ENCODE measurements at places on chromosomes 4 and X. TPM values are rescaled to one million over a fixed set of nuclear protein-coding genes. Genes with fewer than 3 reads are reported as not detected.

DNA sequence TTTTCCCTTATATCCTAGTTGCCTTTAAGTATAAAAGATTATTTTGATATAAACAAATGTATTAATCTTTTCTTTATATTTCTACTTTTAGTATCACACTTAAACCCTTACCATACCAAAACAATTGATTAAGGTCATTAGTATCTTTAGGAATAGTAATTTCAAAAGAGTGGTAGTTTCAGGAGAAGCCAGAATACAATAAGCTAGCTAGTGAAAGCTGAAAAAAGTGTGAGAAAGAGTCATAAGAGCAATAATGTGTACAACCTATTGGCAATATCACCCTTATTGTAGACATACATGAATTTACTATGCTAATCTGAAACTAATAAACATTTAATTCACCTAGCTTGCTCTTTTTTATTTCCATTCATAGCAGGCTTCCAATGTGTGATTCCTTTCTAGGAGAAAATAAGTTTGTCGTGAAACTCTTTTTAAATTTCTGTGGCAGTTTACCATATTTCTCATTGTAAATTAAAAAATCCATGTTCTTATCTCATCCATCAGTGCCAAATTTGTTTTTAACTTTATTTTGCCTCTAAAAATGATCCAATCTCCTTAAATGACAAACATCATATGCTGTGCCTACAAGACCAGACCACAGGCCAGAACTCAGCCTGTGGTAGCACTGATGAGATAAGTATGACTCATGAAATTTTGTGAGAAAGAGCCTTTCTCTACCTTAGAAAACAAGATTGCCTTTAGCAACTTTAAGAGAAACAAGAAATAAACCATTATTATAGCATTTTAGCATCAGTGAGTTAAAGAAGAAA is 8.1 kb downstream of the NEK1 start:
- peak; percentile 52 for DNase-seq

The LONRF3 gene
- total RNA-seq = 10.1 TPM

The IGFBP7 gene
- 0.29 TPM for total RNA-seq

GRCh38 chr4:117249333-117249732 is 164.0 kb upstream of the TRAM1L1 start:
- DNase-seq = no peak

GRCh38 chr4:147629783-147630730 is 12.9 kb downstream of the TMEM184C start:
- no peak for DNase-seq

GRCh38 chr4:38664706-38665401 is 855 bp downstream of the KLF3 start:
- DNase-seq = no peak
